ENCODE measurements at places on chromosomes 11 and 22.

DNA sequence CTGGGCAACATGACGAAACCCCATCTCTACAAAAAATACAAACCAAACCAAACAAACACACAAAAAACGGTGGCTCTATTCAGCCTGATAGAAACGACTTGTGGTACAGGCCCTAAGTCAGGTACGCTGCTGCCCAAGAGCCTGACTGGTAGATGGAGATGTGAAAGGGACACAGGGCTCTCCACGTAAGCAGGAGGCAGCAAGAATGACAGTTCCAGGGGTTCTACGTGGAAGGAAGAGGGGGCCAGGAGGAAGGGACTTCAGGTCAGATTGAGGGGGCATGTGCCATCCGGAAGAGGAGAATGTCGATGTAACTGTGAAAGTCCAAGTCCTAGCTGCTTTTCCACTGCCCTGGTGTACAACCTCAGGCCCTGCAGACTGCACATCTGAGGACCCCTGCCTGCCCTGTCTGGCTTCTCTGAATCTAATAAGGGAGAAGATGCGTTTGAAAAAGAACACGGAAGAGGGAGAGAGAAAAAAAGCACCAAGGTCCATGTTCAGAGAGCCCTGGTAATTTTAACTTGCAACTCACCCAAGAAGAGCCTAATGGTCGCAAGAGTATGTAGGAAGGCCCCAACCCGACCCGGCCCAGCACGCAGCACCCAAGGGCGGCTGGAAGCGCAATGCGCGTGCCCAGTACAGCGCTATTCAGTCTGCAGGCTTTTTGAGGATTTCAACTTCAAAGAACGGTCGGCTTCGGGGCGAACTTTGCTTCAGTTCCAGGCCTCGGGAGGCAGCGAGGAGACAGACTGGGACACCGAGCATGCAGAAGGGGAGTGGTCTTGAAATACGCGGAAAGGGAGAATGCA lies 909 bp upstream of the ZNRD2 start:
- DNase-seq, result no peak

DNA sequence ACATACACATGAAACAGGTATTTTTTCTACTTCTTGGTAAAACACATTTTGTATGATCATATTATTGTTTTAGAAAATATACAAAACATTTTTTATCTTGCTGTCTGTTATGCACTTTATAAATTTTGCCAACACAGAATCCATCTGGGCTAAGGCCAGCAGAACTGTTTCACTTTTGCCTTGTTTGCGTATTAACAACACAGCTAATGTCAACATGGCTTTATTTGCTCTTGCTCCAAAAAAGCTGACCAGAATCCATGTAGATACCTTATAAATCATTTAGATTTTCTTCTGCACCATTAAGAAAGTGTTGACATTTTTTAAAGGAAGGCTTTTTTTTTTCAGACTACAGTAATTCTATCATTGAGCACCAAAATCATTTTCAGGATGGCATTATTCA lies 58.1 kb upstream of the PGR start:
- DNase-seq, result no peak

DNA sequence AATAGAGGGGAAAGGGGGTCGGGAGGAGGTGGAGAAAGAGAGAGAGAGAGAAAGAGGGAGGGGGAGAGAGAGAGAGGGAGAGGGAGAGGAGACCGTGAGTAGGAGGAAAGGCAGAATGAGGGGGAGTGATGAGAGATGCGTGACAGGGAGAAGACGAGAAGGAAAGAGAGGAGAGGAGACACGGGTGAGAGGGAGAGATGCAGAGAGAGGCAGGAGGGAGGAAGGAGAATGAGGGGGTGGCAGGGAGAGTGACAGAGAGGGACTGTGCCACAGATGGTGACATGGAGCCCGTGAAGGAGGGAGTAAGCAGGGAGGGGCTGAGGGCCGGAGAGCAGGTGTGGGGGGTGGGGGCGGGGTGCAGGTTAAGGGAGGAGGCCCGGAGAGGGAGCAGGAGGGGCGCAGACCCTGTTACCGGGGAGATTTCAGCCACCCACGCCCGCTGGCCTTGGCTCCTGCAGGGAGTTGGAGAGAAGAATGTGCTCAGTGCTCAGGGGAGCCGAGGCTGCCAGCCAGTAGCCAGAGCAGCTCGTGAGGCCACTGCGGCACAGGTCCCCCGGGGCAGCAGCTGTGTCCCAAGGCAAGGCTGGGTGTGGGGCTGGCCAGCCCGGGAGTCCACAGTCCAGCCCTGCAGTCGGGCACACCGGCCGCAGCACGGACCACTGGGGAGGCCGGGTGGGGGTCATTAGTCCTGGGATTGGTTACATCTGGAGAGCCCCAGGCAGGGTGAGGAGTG lies at the start of gene SSTR3:
Gene SSTR3, minus strand, starts transcription at position 304 of the 733 bp plus-strand sequence. CDS start 4,674 bp downstream, outside the sequence.
- no peak for DNase-seq

DNA sequence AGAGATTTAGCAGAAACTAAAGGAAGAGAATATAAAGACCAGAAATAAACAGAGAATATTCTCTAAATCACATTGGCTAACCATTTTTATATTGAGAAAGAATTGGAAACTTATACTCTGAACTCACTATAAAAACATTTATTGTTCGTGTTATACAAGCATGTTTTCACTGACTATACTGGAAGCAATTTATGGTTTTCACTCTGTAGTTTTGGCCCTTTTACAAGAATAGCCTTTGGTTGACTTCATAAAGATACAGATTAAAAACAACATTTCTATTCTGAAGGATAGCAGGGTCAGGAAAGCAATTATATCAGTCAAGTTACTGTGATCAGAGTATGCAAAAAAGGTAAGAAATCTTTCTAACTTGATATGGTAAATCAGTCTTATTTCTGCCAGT lies 965.7 kb upstream of the FAT3 start:
- no peak for DNase-seq

DNA sequence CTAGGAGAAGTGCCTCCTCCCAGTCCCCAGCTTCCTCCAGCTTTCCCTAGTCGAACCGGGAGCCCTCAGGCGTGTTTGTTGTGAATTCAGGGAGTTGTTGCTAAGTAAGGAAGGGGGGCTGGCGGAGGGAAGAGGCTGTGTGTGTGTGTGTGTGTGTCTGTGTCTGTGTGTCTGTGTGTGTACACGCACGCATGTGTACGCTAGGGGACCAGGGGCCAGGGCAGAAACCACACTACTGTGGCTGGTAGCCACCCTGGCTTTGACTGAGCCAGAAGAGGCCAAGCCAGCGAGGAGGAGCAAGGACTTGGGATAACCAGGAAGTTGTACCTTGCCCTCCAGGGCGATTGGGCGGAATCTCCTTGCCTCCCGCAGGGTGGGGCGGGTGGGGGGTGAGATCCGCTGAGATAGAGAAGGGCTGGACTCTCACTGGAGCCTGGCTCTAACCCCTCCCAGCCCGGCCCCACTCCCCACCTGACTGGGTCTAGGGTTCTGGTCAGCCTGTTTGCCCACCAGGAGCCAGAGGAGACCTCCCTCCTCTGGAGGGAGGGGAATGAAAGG lies 7.5 kb downstream of the BCL9L start:
- DNase-seq, result peak; percentile 95

DNA sequence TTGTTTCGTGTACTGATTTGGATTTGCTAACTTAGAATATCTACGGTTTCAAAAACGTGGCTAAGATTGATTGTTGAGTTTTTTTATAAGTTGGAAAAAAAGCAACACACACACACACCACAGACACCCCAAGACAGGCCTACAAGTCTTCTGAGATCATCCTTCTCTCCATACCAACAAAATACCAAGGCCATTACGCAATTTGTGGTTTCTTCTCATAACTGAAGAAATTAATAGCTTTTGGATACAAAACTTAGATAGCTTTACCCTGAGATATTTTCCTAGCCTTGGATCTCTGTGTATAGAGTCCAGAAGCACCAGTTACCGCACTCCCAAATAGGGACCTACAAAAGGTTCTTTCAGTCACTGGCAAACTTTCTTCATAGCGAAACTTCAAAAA lies 113.6 kb downstream of the SIK3 start:
- DNase-seq, result no peak

DNA sequence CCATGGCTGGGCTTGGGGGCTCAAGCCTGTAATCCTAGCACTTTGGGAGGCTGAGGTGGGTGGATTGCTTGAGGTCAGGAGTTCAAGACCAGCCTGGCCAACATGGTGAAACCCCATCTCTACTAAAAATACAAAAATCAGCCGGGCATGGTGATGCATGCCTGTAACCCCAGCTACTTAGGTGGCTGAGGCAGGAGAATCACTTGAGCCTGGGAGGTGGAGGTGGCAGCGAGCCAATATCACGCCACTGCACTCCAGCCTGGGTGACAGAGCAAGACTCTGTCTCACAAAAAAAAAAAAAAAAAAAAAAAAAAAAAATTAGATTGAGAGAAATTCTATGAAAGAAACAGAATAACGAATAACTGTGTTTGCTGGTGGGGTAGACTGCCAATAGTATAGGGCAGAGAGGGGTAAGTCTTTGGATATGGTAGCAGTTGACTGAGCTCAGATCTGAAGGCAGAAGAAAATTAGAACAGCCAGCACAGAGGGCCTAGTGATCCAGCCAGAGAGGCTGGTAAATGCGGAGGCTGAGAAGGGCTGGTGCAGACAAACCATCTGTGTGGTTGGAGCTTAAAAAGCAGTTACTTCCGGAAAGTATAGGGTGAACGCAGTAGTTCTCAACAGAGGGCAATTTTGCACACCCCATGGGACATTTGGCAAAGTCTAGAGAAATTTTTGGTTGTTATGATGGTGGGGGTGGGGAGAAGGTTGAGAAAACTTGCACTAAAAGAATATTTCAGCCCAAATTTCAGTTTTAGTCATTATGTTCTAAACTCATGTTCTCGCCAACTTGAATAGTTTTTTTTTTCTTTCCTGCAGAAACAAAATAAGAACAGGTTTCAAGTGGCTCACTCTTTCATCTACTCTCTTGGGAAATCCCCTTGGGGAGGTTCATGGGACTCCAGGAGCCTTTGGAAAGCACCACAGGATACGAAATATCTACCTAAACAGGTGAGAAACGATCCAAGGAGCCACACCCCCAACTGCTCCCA lies 1.6 kb upstream of the HORMAD2 start:
- DNase-seq, result no peak

DNA sequence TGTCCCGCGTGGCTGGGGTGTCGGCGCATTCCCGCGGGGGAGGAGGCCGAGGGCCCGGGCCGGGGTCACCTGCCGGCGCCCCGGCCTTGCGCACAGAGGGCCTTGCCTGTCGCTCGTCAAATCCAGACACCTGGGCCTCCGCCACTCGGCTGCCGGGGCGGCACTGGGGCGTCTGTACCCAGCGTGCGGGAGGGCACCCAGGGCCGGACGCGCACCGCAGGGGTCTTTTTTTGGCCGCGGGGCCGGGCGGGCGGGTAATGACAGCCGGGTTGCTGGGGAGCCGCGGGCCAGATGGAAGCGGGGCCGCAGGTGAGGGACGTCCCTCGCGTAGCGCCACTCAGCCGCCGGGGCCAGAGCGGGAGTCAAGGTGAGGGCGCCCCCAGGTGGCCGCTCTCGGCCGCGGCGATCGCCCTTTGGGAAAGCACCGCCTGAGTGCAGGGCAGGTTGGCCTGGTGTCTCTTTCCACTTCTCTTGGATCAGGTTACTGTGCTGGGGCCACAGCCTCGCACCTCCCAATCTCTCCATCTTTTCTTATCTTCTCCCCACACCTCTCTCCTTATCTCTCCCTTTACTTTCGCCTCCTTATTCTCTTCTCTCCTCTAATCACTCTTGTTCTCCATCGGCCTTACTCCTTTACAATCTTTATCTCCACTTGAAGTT lies 3.5 kb downstream of the PHLDB1 start:
- peak; percentile 63 for DNase-seq

- no peak for DNase-seq
Observed at GRCh38 chr22:43031617-43032016, 16.7 kb upstream of the PACSIN2 start.

DNA sequence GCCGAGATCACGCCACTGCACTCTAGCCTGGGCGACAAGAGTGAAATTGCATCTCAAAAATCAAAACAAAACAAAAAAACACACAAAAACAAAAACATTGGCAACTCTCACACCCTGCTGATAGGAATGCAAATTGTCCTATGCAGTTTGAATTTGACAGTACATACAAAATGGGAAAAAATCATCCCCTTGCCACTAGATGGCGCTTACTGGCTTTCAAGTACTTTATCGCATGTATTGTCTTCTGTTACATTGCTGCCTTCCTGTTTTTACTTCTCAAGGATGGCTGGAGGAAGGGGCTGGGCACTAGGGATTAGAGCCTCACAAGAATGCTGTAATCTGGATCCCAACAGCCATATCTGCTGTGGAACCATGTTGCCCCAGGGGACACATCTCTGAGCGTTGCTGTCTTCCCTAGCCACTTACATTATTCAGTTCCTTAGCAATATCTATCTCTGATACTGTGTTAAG lies 59.4 kb upstream of the A4GALT start:
- DNase-seq, result peak; percentile 45

- DNase-seq, result no peak
Observed at GRCh38 chr22:21568347-21569075, 997 bp downstream of the UBE2L3 start.

- DNase-seq, result peak; percentile 85
Observed at GRCh38 chr22:49962012-49962750, 1.6 kb downstream of the PIM3 start.

GRCh38 chr11:44334356-44335004 lies 24.5 kb upstream of the ALX4 start:
- DNase-seq, result no peak

DNA sequence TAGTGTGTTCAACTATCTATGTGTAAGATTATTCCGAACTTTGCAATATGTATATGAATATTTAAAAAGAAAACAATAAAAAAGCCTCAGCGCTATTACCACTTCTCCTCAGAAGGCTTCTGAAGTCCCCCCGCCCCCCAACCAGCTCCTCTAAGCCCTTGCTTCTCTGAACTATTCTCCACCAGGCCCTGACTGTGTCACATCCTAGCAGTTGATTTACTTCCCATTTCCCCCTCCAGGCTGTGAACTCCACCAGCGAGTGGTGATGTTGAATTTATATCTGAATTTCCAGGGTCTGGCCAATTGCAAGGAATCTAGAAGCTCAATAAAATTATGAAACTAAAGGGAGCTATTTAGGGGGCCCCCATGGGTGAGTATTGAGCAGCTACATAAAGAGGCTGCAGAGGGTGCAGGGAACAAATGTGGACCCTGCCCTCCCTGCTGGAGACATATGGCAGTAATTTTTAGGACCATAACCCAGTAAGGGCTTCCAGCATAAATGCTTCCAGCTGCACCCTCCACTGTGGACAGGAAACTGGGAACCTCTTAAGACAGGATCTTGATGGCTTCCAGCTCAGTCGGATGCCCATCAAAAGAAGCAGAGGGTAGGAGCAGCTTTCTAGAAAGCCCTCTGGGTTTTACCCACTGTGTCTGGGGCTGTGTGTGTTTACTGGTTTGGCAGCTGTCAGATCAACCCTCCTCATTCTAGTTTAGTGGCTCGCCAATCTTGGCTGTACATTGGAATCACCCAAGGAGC lies 81.4 kb downstream of the TIMP3 start:
- DNase-seq, result no peak

DNA sequence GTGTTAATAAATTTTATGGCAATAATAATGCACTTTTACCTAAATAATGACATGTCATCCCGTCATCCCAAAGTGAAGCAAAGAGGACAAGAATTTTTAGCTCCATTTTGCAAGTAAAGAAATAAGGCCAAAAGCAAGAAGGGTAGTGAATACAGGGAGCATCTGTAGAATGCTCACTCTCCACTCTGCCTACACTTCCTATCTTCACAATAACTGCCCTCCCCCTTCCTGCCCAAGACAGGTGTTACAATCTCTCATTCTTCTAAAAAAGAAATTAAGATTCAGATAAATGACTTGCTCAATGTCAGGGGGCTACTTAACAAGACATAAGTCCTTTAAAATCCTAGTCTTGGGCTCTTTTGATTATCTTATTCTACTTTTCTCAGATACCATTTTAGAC lies 8.9 kb downstream of the RDX start:
- no peak for DNase-seq

GRCh38 chr22:47210686-47211085 lies 448.2 kb downstream of the TBC1D22A start:
- no peak for DNase-seq

Measured in A549 (cell line).